ENCODE measurements at places on chromosomes 3 and 15. TPM values are rescaled to one million over a fixed set of nuclear protein-coding genes. Genes with fewer than 3 reads are reported as not detected.

DNA sequence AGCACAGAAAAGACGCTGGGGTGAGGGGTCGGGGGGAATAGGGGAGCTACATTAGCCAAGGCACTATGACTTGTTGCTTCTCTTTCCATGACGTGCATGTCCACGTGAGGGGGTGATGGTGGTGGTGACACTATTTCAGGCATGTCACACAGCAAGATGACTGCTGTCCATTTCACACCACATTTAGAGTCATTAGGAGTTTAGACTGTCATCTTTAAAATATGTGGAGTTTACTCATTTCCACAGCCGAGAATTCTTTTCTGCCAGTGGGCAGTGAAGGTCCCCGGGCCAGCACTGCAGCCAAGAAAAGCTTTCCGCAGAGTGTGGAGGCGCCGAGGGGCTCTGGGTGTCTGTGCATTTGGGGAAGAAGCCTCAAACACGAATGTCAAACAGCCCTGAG is 954 bp upstream of the DGKG start:
- DNase-seq, result no peak

GRCh38 chr15:82047453-82048400 is 1.9 kb upstream of the MEX3B start:
- no peak for DNase-seq

GRCh38 chr3:87997966-87998365 is 60.8 kb downstream of the CGGBP1 start:
- no peak for DNase-seq

DNA sequence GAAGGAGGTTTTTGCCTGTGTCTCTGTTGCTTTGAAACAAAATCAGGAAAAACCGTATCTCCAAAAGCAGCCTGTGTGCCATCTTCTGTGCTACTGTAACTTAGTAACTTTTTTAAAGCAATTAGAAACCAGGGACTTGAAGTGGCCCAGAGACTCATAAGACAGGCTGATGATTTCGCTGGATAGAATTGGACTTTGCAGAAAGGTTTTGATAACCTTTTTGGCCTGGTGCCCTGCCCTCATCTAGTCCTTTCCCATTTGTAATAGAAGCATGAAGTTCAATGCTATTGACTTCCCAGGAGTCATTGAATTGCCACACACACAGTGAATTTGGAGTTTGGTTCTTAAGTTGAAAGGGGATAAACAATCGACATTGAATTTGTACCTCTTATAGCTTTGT is 157.2 kb downstream of the PTPRG start:
- no peak for DNase-seq

NPAP1 gene
- total RNA-seq, result not detected

SLC6A1 gene
- not detected for total RNA-seq

GRCh38 chr3:30505866-30506520 is 100.4 kb upstream of the TGFBR2 start:
- DNase-seq, result no peak

DNA sequence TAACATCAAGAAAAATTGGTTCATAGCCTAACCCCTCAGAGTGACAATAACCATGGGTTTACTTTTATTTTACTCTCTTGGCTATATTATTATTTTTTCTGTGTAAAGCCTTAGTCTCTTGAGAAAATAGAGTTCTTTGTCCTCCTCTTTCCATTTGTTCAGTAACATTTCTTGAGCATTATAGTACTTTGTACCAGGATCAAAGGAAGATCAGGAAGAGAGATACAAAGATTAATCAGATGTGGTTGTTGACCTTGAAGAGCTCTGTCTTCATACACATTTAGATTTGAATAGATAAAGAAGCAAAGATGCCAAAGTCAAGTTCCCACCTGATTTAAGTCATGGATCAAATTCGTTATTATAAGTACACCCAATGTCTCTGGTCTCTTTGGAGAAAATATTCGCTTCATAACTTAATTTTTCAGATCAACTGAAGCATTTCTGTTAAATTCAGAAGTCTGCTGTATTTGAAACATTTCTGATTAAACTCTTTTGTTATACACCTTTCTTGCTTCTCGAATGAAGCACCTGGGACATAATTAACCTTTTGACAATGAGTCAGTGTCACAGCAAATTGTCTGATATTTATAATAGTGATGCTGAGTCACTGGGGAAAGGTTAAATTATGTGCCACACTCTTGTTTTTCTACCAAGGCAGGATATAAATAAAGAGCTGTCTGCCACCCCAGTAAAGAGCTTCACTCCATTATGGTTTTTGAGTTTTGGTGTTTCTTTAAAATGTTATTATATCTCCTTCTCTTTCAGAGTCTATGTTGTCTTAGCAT is 100.2 kb downstream of the GHSR start:
- no peak for DNase-seq

- DNase-seq, result peak; percentile 30
These were observed 63.2 kb downstream of the IQGAP1 start for GRCh38 chr15:90451053-90451850.

DNA sequence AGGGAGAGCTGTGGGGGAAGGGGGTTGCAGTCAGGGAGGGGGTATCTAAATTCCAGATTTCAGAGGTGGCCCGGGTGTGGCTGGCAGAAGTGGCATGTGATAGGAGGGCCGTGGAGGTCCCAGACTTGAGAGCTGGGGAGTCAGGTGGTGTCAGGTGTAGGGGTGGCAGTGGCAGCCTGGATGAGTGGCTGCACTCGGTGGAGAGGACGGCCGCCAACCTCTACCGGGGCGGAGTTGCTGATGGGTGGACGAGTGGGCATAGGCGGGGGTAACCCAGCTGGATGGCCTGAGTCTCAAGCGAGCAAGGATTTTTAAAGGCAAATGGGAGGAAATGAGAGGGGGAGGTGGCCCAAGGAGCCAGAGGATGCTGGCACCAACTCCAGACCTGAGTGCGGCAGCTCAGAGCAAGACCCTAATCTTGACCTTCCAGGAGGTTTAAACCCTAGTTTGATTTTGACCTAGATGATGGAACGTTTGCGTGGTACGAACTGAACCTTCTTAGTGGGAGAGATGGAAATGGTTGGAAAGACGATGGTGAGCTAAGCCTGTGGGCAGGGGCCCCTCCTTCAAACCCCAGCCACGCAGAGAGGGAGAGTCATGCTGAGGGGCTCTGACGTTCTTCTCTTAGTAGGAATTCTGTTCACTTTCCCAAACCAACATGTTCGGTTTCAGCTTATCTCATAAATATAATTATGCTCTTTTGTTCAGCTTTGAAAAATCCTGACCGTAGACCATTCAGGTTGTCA is 8.0 kb downstream of the TRAK1 start:
- DNase-seq, result no peak

GRCh38 chr15:86322629-86323028 is 243.0 kb downstream of the AGBL1 start:
- no peak for DNase-seq

GRCh38 chr3:149019580-149019979 is 28.2 kb downstream of the GYG1 start:
- DNase-seq, result no peak

WNT7A gene
- total RNA-seq, result not detected
